ENCODE measurements at places on chromosomes 7 and 10. TPM values are rescaled to one million over a fixed set of nuclear protein-coding genes. Genes with fewer than 3 reads are reported as not detected.

DNA sequence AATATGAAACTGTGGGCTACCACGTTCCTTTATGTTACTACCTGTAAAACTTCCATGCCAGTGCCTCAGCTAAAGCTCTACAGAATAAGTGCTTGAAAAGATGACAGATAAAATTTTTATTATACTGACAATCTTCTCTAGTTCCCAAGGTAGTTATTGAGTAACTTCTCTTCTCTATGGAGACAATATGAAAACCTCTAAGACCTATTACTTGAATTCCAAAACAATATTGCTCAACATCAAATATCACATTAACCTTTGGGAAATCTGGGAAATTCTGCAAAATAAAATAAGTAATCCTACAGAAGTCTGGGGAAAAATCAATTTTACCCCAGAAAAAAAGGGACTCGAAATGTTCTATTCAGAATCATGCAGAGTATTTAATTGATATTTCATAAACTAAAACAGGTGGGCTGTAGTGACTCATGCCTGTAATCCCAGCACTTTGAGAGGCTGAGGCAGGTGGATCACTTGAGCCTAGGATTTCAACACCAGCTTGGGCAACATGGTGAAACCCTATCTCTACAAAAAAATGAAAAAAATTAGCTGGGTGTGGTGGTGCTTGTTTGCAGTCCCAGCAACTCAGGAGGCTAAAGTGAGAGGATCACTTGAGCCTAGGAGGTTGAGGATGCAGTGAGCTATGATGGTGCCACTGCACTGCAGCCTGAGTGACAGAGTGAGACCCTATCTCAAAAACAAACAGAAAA is 23.8 kb upstream of the ANK3 start:
- peak; percentile 50 for DNase-seq

Gene CUBN
- 0.80 TPM for total RNA-seq

DNA sequence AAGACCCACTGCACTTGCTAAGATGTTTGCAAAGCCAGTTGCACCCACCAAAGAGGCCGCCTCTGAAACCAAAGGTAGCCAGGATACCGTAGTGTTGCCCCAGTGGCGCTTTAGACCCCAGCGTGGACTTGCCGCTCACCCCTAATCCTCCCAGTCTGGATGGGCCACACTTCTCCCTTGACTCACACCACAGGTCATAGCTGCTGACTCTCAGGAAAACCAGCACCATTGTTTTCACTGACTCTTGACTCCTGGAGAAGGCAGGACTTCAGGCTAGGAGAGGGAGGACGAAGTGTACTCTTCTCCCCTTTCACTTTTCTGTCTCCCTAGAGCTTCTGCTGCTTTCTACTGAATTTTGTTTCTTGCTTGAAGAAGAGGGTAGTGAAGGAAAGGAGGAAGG is 22.3 kb downstream of the RAB19 start:
- DNase-seq = no peak

DNA sequence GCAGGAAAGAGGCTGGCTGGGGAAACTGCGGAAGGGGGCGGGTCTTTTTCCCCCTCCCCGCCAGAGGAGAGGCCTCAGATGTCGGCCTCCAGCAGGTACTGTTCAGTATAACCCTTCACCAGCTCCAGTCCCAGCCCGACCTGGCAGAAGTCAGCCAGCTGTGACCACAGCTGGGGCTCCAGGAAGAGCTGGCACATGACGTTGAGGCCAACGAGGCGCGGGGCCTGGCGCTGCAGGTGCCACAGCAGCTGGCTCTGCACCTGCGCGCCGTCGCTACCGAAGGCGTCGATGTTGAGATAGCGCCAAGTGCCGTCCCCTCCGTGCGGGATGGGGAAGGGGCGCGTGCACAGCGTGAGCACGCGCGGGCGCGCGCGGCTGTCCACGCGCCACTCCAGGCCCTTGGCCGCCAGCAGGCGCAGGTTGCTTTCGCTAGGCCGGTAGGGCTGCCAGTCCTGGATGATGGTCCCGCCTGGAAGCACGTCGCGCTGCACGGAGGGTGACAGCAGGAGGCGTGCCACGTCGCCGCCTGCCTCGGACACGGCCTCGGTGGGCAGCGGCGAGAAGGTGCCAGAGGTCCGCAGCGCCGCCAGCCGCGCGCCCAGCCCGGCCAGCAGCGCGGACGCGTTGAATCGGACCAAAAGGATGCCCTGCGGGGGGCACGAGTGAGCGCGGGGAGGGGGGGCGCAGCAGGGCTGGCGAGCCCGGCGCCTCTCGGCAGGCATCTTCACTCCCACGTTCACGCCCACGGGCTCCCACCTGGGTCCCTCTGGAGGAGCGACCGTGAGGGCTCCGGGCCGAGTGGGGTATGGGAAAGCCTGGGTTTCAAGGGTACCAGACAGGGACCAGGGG is 6.9 kb upstream of the VGF start:
- DNase-seq = no peak

DNA sequence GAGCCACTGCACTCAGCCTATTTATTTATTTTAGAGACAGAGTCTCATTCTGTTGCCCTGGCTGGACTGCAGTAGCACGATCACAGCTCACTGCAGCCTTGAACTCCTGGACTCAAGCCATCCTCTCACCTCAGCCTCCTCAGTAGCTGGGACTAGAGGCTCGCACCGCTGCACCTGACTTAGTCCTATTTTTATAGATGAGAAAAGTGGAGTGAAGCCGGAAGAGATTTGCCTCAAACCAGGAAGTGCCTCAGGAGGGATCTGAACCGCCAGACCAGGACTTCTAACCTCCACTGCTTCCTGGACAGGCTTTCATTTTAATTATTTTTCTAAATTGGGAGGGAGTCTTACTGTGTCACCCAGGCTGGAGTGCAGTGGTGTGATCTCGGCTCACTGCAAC is 17.5 kb upstream of the CLIP2 start:
- no peak for DNase-seq

GRCh38 chr10:25615926-25616325 is 318.1 kb upstream of the MYO3A start:
- DNase-seq = no peak

GRCh38 chr10:127283576-127283975 is 87.2 kb upstream of the INSYN2A start:
- DNase-seq = no peak

DNA sequence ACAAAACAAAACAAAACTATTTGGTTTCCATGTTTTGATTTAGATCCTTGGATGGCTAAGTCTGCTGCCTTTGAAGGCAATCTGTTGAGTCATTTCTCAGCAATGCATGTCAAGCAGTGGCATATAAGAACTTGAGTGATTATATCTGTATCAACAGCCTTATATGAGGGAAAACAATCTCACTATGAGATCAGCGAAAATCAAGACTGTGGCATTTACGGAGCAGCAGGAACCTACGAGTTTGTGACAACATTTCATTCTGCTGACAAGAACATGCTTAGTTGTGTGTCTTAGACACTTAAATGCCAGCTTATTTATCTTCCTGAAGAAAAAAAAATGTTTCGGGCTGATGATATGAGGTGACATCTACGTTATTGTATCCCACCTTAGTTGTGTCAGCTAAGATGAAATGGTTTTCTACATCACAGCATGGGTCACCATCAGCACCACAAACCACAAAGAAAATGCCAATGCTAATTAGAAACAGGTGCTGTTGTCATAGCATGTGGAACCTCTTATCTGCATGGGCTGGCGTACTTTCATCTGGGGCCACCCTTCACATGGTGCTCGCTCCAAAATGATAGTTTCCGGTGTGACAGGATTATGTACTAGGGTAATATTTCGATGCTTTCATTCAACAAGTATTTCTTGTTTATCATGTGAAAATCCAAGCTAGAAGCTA is 1085.5 kb downstream of the SORCS1 start:
- DNase-seq = peak; percentile 22

DNA sequence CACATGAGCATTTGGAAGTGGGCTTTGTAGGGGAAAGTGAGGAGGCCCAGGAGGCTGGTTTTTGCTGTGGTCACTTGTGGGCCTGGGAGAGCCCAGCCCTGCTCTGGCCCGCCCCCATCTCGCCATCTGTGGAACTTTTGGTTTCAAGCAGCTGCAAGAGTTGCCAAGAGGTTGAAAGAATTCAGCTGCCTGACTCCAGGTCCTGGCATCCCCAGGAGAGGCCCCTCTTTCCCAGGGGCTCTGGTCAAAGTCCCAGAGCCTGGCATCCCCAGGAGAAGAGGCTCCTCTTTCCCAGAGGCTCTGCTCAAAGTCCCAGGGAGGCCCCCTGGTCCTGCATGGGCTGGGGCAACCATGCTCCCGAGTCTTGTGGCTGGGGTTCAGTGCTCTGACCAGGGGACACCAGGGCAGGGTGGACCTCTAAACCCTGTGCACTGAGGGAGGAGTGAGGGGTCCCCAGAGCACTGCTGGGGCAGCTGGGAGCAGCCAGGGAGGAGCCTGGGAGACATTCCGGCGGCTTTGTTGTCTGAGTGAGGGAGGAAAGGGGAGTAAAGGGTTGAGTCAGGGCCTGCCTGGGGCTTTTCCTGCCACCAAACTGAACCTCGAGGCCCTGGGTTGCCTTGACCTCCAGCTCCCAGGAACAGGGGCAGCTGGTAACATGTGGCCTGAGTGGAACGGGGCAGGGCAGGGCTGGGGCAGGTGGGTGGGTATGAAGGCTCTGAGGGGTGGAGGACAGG is 27.7 kb upstream of the CSGALNACT2 start:
- DNase-seq = peak; percentile 47

- DNase-seq = no peak
Observed at GRCh38 chr7:2180081-2180480, 52.7 kb downstream of the MAD1L1 start.

- no peak for DNase-seq
Observed at GRCh38 chr10:15859509-15859905, 800 bp downstream of the MINDY3 start.

GRCh38 chr7:79692015-79692414 is 238.5 kb upstream of the MAGI2 start:
- peak; percentile 71 for DNase-seq

DNA sequence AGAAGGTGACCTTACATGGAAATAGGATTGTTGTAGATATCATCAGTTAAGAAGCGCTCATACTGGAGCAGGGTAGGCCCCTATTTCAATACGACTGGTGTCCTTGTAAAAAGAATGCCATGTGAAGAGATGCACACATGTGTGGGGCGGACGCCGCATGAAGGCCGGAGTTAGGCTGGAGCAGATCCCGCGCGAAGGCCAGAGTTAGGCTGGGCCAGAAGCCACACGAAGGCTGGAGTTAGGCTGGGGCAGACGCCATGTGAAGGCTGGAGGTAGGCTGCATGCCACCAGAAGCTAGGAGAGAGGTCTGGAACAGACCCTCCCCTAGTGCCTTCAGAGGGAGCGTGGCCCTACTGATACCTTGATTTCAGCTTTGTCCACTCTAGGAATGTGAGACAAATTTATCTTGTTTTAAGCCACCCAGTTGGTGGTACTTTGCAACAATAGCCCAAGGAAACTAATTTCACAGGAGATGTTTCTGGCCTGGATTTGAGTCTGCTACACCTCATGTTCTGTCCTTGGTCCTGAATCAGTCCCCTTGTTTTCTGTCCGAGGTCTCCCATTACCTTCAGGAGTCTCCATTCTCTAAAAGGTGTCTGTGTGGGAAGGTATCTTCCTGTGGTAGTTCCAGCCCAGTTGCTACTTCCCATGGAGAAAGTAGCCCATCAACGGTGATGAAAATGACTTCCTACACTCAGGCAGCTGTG is 585.8 kb downstream of the LRMDA start:
- DNase-seq = peak; percentile 63

DNA sequence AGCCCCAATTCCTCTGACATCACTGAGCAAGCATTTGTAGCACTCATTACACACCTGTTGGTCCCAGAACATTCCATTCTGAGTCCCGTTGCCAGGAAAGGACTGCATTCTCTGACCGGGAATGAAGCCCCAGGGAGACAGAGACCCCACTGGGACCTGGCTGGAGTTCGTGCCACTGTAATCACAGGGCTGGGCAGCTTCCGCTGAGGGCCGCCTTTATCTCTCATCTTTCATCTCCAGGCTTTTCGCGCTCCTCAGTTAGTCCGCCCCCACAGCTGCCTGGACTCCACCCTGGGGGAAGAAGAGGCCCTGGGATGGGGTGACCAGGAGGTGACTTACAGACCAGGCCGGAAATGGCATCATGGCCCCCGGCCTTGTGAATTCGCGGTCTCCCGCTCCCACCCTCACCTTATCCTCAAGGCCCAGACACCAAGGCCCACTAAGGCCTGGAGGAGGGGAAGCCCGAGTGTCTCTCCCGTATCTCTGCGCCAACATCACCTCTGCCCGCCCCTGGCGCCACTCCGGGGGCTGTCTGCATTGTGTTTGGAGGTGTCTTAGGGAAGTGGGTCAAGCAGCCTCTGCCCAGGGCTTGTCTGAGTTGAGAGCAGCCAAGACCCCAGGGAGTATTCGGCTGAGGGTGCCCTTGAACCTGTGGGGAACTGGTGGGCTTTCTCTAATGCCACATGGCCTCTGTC is 75.4 kb downstream of the PROSER2 start:
- DNase-seq = peak; percentile 86

GRCh38 chr7:6385110-6385781 is 62.5 kb downstream of the DAGLB start:
- peak; percentile 95 for DNase-seq

- DNase-seq = no peak
Observed at GRCh38 chr7:30018451-30018850, 8.1 kb downstream of the FKBP14 start.

Gene RTKN2
- 26.6 TPM for total RNA-seq

Gene SCD
- 121 TPM for total RNA-seq

GRCh38 chr7:36468370-36469101 is 78.9 kb downstream of the ANLN start:
- no peak for DNase-seq

Gene CHN2
- total RNA-seq = 7.7 TPM

Gene ZNF746
- total RNA-seq = 19.6 TPM

Gene FAM131B
- total RNA-seq = 6.9 TPM

GRCh38 chr10:2460812-2461211 is 606.5 kb upstream of the PFKP start:
- DNase-seq = no peak

Gene ANKRD2
- total RNA-seq = 1.7 TPM

DNA sequence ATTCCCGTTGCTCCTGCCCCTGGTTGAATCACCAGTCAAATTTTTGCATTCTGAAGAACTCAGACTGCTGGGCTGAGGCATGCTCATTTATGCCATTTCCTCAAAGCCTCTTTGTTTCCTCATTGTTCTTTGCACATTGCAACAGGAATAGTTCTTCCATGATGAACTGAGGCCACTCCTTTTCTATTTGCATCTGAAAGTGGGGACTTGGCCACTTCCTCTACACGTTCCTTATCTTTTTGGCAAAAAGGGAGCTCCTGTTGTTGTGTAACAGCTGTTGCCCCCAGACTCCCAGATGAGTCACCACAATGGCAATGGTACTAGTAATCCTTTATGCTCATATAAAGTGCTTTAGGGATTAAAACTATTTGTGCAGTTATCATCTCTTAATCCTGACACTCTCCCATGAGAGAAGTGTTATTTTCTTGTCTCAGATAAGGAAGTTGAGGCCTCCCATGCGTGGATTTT is 20.1 kb upstream of the ITPRID1 start:
- DNase-seq = peak; percentile 77

GRCh38 chr7:130180571-130181262 is 24.5 kb downstream of the TMEM209 start:
- peak; percentile 59 for DNase-seq

GRCh38 chr7:1818575-1819258 is 148.6 kb downstream of the ELFN1 start:
- DNase-seq = no peak

Gene KMT2C
- 28.5 TPM for total RNA-seq

GRCh38 chr7:30240106-30240800 is 44.1 kb upstream of the ZNRF2 start:
- no peak for DNase-seq
